ENCODE measurements at places on chromosomes 12 and 14.

DNA sequence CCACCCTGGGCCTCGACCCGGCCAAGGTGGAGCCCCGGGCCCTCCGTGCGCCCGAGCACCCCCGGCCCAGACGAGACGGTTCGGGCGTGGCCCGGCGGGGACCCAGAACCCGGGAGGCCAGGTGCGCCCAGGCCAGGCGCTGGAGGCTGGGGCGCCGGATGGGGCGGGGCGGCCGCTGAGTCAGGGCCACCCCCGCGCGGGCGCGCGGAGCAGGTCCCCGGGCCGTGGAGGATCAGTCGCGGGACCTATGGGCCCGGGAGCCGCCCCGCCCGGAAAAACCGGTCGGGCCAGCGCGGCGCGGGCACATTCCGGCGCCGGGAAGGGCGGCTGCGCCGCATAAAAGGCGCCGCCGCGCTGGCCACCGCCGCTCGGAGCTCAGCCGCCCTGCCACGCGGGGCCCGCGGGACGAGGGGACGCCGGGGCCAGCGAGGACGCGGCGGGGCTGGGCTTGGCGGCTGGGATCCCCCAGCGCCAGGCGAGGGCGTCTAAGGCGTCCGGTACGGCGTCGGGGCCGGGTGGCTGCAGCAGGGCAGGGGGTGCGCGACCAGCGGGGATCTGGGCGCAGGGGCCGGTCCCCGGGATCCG lies 21.5 kb upstream of the KIF26A start:
- DNase-seq, result no peak

GRCh38 chr14:67986131-67986841 lies 166.7 kb downstream of the RAD51B start:
- DNase-seq, result no peak

GRCh38 chr12:75766263-75767160 lies 255.1 kb upstream of the KRR1 start:
- DNase-seq, result no peak

DNA sequence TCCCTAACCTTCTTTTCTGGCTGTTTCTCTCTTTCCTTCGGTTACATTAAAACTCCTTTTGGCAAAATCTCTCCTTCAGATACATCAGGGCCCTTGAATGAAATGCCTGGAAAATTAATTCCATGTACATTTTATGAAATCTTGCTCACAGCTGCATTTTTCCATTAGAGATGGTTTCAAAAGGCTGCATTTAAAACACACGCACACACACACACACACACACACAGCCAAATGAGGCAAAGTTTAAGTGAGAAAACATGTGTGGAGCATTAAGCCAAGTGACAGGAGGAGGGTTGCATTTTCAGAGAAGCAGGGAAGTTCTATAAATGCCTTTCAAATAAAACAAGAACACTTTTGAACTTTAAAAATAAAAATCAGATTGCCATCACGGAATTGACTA lies 216.4 kb downstream of the LRIG3 start:
- DNase-seq, result no peak

DNA sequence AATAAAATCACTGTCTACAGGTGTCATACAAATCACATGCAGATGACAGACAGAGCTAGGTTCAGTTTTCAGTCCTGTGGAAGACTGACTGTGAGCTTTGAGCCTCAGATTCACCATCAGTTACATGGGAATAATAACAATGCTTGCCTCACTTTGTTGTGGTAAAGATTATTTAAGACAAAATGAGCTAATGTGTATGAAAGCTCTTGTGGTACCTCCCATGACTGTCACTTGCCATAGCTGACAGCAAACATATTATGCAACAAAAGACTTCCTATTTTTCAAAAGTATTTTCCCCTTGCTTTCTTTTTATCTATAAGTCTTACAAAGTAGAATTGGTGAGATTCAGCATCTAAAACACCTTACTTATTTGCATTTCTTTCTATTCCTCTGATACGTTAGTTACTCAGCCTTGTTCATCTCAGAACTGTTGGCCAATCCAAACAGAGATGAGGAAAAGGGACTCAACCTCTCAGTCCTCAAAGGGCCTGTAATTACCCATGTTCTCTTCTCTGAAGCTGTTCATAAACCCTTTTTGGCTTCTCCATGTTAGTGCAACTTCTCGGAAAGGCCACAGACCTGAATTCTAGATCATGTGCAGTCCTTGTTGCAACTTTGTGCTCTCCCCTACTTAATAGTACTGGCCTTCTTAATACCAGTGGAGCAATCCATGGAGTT lies 8.8 kb upstream of the DDHD1 start:
- DNase-seq, result no peak

DNA sequence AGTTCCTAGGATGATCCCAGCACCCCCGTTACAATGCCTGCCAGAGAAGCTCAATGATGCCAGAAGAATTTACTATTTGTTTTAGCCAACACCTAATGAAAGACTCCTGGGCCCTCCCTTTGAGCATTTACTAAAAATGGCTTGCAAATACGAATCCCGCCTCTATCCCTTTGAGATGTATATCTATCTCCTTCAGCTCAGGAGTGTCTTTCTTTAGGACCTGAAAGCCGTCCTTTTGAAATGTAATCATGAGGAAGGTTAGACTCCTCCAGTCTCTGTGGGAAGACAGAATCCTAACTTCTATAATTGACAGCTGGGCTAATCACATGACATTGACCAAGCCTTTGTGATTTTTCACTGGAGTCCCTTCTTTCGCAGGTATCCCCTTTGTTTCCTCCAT lies 19.2 kb upstream of the DYNC1H1 start:
- DNase-seq, result no peak

DNA sequence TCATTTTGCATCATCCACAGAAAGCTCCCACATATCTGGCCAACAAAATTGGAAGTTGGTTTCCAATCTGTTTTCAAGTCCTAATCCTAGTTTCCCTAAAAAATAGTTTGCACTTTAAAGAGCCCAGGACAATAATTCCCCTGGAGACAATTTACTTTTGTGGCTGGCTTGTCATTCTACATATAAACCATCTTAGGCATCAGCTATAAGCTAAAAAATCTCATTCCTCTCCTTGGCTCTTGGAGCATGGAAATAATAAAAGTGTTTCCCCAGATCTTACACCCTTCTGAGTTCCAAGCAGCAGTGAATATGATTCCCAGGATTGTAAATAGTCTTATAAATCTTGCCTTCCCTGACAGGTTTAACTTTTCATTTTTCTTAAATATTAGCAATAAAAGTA lies 89.1 kb upstream of the NUDT4 start:
- DNase-seq, result no peak

GRCh38 chr14:88289234-88289633 lies 33.8 kb downstream of the KCNK10 start:
- no peak for DNase-seq

DNA sequence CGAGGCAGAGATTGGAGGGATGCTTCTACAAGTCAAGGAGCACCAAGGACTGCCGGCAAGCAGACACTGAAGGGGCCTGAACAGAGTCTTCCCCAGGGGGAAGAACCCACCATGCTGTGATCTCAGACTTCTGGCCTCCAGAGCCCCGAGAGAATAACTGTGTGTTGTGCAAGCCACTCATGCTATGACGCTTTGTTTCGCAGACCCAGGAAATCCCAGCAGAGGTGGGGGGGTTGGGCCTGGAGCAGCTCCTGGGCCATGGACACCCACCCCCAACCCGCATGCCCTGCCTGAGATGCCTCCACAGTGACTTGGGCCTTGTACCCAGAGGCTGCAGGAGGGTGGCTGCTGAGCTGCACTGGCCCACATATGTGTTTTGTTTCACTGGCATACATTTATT lies 31.2 kb downstream of the ARL6IP4 start:
- no peak for DNase-seq

Data from NCI-H748 treated with DMSO at 0.1 percent for 48 hours (cell line).